Stimulated activated CD8-positive, alpha-beta memory T cell treated with anti-CD3 and anti-CD28 coated beads, Interleukin-7, amount 100 ng/mL, for 24 hours (primary cell): ENCODE measurements at places on chromosomes 7 and 10.

DNA sequence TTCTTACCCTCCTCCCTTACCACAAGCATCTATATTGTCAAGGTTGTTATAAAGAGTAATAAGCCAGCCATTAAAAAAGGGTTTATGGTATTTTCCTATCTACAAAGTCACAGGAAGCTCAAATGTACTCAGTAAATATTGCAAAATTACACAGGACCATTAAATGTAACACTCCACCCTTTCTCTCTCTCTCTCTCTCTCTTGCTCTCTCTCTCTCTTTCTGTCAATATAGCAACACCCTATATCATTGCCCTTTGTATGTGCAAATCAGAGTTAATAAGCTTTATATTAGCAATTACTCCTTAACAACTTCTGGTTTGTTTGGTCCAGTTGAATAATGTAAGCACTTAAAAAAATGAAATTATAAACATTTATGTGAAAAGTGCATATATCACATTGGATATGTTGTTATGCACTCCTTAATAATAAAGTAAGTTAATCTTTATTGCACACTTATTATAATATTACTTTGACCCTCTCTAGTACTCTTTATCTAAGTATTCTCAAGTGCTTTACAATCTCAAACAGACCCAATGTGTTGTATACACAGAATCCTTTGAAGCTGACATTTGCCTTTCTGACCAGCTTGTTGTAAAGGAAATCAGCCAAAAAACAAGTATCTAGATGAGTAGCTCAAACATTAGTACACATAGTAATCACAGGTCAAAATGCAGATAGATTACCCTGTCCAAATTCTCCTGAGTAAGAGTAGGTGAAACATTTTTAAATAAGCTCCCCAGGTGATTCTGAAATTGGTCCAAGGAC, 93.2 kb downstream of the CFTR start:
- no peak for DNase-seq

- no peak for DNase-seq
Measured at GRCh38 chr7:79425665-79426064, 27.8 kb downstream of the MAGI2 start.

- no peak for DNase-seq
Measured at GRCh38 chr7:2003931-2004812, 228.6 kb downstream of the MAD1L1 start.

- no peak for DNase-seq
Measured at GRCh38 chr7:51040787-51041186, 258.1 kb upstream of the GRB10 start.

- no peak for DNase-seq
Measured at GRCh38 chr10:34596351-34596750, 218.7 kb downstream of the PARD3 start.

DNA sequence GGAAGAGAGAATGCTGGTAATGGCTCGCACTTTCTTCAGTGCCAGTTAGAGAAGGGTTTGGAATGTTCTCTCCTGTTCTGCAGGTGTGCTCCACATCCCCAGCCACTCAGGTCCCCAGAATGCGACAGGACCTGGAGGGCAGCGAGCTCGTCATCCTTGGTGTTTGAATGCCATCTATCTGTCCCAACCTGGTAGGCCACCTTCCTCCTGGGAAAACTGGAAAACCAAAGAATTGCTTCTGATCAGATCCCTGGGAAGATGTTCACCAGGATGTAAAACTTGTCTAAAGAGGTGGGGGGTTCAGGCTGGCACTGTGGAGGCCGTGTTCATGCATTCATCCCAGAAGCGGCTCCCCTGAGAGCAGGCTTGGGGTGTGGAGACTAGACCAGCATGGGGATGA, 379.5 kb downstream of the GLRX3 start:
- DNase-seq = no peak

DNA sequence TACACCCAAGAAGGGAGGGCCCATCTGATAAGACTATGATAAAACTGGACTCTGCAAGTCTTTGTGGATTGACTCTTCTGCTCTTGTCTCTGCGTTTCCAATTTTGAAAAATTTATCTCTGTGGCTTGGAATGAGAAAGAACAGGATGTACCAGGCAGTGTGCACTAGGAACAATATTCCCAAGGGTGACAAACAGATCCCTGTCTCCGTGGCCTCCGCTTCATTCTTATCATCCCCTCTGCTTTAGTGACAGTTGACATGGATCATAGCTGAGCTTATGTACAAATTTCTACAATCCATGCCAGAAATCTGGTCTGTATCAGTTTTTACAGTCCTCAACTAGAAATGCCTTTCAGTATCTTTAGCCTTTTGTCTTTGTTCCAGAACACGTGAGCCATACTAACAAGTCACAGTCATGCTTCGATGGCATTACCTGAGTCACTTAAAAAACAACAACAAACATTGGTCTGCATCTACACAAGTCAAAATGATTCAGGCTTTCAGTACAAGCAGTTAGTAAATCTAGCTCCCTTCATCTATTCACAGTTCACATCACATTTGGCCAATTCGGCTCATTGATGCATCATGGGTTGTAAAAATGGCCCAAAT, 393.6 kb upstream of the CELF2 start:
- no peak for DNase-seq

DNA sequence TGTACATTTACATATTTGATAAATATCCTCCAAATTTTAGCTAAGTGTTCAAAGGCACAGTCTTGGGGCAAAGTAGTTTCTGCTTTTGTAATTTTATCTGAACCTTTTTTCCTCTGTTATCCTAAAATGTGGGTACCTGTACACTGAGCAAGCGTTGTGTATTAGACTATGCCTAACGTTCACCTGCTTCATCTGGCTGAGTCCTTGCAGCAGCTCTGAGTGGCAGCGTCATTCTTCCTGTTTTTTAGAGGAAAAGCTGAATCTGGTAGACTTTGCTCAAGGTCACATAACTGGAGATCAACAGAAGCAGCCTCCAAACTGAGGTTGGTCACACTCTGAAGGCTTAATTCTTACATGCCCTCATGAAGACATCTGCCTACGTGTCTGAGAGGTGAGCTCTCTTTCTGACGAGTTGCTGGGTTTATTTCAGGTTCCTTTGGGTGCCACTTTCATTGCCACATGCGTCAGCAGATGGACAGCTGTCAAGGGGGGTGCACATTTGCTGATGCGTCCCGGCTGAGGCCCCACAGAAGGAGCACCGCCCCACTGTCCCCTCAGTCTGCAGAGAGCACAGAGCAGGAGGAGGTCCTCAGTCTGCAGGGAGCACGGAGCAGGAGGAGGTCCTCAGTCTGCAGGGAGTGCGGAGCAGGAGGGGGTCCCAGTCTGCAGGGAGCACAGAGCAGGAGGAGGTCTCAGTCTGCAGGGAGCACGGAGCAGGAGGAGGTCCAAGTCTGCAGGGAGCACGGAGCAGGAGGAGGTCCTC, 406.5 kb upstream of the SHH start:
- no peak for DNase-seq

DNA sequence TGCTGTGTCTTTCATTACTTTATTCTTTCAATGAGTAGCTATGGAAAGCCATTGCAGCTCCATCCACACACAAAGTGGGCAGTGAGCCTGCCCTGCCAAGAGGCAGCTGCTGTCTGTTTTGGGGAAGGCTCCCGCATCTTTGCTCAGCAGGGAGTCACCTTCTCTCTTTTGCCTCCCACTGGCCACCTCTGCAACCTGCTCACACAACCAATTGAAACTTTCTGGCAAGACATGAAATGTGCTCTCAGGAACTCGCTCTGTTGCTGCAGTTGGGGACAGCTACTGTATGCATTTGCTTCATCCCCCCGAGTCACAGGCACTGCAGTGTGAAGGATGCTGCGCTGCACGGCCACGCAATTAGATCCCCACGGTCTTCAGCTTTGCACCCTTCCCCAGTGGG, 244.8 kb upstream of the NFE2L3 start:
- no peak for DNase-seq

DNA sequence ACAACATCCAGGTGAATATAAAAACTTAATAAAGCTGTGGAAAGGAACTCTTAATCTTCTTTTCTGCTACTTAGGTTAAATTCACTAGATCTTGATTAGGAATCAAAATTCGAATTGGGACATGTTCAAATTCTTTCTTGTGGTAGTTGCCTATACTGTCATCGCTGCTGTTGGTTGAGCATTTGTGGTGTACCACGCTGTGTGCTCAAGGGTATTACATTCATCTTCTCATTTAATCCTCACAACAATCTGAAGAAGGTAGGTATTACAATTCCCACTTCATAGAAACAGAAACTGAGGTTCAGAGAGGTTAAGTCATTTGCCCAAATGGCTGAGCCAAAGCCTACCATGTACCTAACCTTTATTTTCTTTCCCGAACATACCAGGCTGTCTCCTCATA, 39.9 kb upstream of the CC2D2B start:
- no peak for DNase-seq

- no peak for DNase-seq
Measured at GRCh38 chr7:77893813-77894212, 95.2 kb downstream of the PHTF2 start.

DNA sequence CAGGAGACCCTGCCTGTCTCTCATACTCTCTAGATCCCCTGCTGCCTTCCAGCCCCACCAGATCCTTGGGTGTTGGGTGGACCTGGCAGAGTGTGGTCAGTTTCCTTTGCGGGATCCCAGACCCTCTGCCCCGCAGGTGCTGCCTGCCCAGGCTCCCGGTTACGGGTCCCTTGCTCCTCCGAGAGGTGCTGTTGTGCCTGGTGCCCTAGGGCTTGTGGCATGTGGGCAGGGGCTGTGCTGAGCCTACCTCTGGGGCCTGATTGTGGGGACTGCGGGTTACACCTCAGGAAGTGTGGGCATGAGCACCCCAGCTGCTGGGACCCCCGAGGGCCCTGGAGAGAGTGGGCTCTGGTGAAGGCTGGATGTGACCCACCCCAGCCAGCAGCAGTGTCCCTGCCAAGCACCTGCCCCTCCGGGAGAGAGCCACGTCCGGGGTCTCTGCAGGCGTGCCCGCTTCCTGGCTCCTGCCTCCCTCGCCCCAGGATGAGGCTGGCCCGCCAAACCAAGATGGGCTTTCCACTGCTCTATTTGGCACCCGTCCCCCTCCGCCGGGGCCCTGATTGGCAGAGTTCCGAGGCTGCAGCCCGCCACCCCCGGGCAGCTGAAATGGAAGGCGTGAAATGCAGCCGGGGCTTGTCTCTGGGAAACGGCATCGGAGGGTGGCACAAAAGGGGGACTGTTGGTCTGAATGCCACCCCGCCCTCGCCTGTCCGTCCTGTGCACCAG, 17.0 kb downstream of the CLIP2 start:
- no peak for DNase-seq

GRCh38 chr7:46572691-46573090, 651.6 kb upstream of the IGFBP3 start:
- DNase-seq = no peak

- DNase-seq = no peak
Measured at GRCh38 chr10:51718804-51719291, 19.5 kb upstream of the CSTF2T start.

DNA sequence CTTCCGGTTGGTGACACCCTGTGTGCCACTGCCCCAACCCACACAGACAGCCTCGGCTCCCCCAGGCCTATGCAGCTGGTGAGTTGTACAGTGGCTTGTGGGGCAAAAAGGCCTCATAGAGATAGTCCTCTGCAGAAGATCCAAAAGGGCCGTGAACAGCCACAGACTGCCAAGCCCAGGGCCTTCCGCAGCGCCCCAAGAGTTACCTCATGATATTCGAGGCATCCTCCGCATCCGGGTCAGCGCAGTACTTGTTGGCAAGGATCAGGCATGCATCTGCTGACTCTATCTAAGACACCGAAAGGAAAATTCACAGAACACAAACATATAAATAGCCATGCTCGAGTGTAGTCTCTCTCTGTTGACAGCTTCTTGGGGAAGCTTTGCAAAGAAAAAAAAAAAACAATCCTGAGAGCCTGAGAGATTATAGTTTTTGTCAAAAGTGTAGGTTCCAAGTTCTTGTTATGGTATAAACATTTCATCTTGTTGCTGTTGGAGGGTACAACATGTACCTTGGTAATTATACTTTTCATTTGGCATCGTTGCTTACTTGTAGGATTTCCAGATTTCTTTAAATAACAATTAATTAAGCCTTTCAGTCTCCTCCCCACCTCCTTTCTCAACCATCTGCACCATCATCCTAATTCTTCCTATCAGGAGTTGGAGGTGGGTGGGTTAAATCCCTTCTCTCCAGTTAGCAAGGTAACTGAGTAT, 553.0 kb downstream of the KCNMA1 start:
- no peak for DNase-seq

- no peak for DNase-seq
Measured at GRCh38 chr7:109890622-109891021, 1200.3 kb upstream of the LRRN3 start.

GRCh38 chr7:130598056-130598455, 70.5 kb downstream of the COPG2 start:
- DNase-seq = no peak

- peak; percentile 99 for DNase-seq
Measured at GRCh38 chr7:100705753-100706671, at the start of gene POP7. TSS of gene POP7 (plus strand) at chr7:100706121. CDS start at chr7:100706831, 710 bp downstream.

DNA sequence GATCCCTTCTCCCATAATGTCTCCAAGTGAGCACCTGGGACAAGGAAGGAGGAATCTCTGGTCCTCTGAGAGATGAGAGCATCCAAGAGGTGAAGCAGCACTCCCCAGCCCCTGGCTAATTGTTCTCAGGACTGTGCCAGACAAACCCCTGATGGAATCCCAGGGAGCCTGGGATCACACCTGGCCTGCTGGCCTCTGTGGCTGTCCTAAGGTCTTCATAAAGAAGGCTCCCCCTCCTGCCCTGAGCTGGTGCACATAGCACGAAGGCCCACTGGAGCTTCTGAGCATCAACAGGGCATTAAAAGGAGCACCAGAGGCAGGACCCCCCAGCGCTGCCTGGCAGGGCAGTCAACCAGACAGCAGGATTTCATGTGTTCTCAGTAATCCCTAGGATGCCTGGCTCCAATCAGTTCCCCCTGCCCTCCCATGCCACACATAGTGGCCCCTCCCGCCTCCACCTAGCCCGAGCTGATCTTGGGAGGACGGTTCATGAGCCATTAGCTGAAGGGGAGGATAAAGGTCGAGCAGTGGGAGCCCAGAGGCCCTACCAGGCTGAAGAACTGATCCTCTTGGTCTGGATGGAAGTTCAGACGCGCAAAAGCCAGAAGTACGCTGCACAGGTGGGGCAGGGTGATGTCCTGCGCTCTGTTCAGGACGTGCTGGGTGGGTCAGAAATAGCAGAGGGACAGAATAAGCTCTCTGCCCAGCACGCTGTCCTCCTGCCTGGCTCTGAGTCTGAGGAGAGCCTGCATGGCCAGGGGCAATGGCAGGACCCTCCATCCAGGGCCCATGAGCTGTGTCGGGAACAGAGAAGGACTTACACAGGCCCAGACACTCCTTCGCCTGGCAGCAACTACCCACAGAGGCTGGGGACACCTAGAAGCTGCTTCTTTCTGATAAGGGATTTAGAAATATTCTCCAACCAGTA, 8.4 kb downstream of the TBRG4 start:
- no peak for DNase-seq

GRCh38 chr7:82179311-82179710, 264.3 kb downstream of the CACNA2D1 start:
- DNase-seq = no peak
